ENCODE measurements at places on chromosomes 2 and 18.

DNA sequence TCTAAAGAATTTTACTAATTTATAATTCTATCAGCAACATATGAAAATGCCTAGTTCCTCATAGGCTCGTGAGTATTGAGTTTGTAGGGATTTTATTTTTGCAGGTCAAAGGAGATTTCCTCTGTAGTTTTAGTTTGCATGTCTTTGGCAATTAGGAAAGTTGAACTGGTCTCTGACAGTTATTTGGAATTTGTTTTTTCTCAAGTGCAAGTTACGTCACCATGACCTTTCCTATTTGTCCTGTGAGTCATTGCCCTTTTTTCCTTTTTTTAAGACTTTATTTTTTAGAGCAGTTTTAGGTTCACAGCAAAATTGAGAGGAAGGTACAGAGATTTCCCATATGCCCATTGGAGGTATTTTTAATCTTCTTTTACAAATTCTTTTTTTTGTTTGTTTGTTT, 29.0 kb downstream of the RAMP1 start:
- DNase-seq = no peak

DNA sequence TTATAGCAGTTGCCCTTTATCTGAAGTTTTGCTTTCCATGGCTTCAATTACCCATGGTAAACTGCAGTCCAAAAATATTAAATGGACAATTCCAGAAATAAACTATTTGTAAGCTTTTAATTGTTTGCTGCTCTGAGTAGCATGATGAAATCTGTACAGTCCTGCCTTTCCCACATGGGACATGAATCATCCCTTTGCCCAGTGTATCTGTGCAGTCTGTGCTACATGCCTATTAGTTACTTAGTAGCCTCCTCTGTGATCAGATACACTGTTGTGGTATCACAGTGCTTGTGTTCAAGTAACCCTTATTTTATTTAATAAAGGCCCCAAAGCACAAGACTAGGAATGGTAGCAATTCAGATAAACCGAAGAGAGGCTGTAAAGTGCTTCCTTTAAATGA, 810.6 kb upstream of the PIK3C3 start:
- no peak for DNase-seq

DNA sequence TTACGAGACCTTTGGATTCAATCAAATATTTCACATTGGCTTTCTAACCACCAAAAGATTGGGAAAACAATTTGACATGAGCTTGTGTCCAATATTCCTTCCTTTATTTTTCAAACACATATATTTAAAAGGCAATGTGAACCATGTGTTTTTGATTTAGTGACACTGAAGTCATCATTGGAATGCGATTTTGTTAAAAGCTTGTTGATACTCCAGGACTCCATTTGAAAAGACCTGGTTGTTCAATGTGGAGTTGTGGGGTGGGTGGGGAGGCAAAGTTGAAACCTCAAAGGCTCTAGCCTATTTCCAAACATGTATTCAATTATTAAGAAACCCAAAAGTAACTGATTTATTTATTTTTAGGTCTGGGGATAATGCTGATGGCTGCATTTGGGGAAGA, 114.1 kb upstream of the TRIB2 start:
- no peak for DNase-seq

DNA sequence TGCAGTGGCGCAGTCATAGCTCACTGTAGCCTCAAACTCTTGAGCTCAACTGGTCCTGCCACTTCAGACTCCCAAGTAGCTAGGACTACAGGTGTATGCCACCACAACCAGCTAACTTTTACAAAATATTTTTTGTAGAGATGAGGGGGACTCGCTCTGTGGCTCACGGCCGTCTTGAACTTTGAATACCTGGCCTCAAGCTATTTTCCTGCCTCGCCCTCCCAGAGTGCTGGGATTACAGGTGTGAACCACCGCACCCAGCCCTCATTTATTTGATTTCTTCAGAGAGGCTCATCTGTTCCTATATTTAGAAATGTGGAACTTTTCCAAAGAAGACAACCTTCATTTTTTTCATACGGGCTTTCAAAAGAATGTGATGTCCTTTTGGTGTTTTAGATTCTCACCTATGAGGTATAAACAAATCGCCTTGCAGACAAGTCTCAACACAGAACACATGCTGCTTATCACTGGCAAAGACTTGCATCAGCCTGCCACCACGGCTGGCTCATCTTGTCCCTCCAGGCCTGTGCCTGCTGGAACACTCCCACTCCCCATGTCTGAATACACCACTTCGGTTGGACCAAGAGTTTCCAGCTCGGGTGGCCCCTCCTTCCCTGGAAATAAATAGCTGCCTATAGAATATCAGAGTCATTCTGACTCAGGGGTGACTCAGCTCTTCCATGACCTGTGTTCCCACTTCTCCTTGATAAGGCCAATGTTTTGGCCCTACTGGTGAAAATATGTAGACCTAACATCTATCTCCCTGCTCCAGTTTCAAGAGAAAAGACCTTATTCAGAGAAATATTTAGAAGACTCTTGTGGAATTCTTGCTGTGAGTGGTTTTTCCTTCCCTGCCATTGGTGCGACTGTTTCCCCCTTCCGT, 202.6 kb downstream of the TGIF1 start:
- DNase-seq = peak; percentile 75

GRCh38 chr2:22912398-22912797, 472.6 kb upstream of the KLHL29 start:
- no peak for DNase-seq

DNA sequence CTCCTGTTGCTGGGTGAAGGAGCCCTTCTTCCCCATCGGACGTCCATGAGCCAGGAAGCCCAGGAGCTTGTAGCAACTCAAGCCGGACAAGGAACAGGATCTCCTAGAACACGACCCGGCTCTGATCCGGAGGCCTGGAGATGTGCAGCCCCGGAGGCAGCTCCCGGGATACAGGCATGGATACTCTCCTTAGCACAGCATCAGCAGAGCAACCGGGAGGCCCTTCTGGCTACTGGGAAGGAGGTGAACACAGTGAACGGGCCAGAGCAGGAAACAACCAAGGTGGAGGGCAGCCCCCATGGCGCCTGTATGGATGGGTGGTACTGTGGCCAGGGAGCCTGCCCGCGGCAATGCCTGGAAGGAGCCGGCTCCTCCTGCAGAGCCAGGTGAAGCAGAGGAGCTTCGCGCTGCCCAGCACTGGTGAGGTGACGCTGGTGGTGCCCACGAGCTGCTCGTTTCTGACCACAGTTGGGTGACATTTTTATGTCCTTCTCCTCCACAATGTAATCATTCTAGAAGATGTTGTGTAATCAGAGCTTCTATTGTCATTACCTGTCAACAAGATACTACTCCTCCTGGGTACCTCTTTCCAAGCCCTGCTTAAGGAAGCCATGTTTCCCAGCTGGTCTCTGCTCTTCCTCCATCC, 94.3 kb downstream of the TWIST2 start:
- DNase-seq = no peak

GRCh38 chr2:70962211-70962884, 16.1 kb upstream of the ANKRD53 start:
- DNase-seq = no peak

DNA sequence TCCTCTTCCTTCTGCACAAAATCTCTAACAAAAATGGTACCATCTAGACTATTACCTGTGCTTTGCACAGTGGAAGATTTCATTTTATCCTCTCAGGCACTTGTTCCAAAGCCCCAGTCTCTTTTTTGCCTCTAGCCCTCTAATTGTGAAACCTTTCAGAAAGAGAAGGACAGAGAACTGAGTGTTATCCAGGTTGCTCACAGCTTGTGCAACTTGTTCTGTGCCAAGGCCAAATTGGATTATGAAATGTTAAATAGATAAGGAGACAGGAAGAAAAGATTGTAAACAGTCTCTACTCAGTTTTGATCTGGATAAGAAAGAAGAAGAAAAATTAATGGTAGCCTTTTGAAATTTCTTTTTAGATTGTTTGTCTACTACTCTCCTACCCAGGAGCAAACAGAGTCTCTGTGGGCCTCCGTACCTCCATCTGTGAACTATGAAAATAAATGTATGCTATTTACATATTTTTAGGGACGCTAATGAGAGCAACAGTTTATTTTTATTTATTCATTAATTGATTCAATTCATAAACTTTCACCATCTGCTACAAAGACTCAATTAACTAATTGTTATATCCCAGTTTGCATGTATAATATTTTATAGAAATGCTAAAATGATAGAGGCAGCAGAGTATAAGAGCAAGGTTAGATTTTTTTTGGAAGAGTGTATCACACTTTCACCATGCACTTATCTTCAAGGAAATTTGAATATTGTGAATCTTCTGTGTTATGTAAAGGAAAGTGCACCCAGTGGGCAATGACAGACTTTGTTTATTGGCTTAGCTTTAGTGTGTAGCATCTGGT, 339.0 kb upstream of the ETAA1 start:
- DNase-seq = no peak

- no peak for DNase-seq
Observed at GRCh38 chr2:217900010-217900779, 102.6 kb downstream of the TNS1 start.

- no peak for DNase-seq
Observed at GRCh38 chr2:186302263-186302662, 183.8 kb upstream of the ZC3H15 start.

- DNase-seq = no peak
Observed at GRCh38 chr2:75505012-75505411, 55.7 kb downstream of the EVA1A start.

GRCh38 chr2:52416340-52416739, 1351.3 kb upstream of the CHAC2 start:
- DNase-seq = no peak

DNA sequence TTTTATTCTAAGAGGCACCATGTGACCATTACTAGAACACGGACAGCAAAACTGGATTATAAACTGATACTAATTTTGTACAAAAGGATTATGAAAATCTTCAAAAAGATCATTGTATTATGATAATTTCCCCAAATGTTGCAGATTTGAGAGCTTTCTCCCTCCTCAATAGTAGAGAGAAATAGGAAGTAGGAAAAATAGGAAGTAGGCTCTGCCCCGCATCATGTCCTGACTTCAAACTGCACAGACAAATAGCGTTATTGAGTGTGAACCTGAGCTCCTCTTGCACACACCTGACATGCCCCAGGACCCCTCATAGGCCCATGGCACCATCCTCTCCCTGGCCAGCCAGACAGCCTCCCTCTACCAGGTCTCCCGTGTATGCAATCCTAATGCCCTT, 25.4 kb downstream of the CHRNA1 start:
- DNase-seq = no peak

DNA sequence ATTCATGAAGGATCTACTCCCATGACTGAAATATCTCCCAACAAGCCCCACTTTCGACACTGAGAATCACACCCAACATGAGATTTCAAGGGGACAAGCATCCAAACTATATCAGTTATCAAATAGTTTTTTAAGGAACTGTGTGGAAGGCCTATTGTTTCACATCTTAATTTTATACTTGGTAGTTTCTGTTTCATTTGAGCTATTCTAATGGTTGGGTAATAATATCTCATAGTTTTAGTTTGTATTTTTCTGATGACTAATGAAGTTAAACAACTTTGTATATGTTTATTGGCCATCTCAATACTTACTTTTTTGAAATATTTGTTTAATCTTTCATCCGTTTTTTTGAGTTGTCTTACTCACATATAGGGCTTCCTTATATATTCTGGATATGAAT, 135.0 kb downstream of the SCG2 start:
- DNase-seq = no peak

- DNase-seq = no peak
Observed at GRCh38 chr18:8329186-8329771, 280.0 kb upstream of the RAB12 start.

GRCh38 chr2:164661349-164661748, 40.1 kb upstream of the GRB14 start:
- no peak for DNase-seq

DNA sequence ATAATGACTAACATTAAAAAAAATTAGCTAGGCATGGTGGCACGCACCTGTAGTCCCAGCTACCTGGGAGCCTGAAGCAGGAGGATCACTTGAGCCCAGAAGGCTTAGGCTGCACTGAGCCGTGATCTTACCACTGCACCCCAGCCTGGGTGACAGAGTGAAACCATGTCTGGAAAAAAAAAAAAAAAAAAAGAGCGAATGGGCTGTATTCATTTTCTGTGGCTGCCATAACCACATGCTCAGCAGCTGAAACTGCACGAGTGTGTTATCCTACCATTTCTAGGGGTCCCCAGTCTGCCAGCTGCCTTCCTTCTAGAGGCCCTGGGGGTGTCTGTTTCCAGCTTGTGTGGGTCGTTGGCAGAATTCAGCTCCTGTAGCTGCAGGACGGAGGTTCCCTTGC, 247.8 kb downstream of the EIPR1 start:
- DNase-seq = no peak

DNA sequence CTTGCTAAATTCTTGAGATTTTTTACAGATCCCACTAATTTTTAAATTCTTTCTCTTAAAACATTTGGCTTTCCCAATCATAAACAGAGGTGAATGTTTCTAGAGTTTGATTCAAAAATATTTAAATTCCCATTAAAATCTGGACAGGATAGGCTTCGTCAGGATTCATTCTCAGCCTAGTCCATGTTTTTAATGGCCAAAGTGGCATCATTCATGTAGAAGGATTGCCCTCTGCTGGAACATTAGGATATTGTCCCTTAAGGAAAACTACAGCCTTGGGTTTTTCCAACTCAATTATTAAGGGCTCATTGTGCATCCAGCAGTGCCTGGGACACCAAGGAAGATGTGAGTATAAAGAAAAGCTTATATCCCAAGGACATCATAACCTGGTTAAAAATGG, 71.7 kb downstream of the TPGS2 start:
- DNase-seq = no peak

All from stimulated activated CD4-positive, alpha-beta T cell treated with anti-CD3 and anti-CD28 coated beads, Interleukin-15, amount 100 ng/mL, for 48 hours (primary cell).